GM12878 (cell line): ENCODE measurements at places on chromosomes 1 and 21. TPM values are rescaled to one million over a fixed set of nuclear protein-coding genes. Genes with fewer than 3 reads are reported as not detected.

Gene NUP210L
- polyA plus RNA-seq, result 0.08 TPM in 1 of 2 replicates, not detected in the other

Gene RRP1B
- polyA plus RNA-seq, result 47.0 and 49.6 TPM in 2 replicates

Gene VHLL
- not detected in 2 replicates for polyA plus RNA-seq

Gene RHCE
- 0.31 and 0.33 TPM in 2 replicates for polyA plus RNA-seq

Gene PERM1
- not detected in 2 replicates for polyA plus RNA-seq

Gene PGLYRP4
- 0.28 and 0.51 TPM in 2 replicates for polyA plus RNA-seq

Gene MSH4
- 0.06 and 0.09 TPM in 2 replicates for polyA plus RNA-seq

Gene TDRD5
- polyA plus RNA-seq, result not detected in 2 replicates

Gene LYPD8
- 0.26 TPM in 1 of 2 replicates, not detected in the other for polyA plus RNA-seq

Gene PLA2G2F
- polyA plus RNA-seq, result not detected in 2 replicates

Gene FOXO6
- polyA plus RNA-seq, result not detected in 2 replicates

Gene PROK1
- polyA plus RNA-seq, result not detected in 2 replicates

Gene PAFAH2
- 7.7 and 8.1 TPM in 2 replicates for polyA plus RNA-seq

Gene PIK3R3
- polyA plus RNA-seq, result 22.5 and 24.7 TPM in 2 replicates

Gene SPRR1A
- polyA plus RNA-seq, result not detected in 2 replicates

Gene CD247
- polyA plus RNA-seq, result 0.53 and 0.54 TPM in 2 replicates

Gene RRP1
- polyA plus RNA-seq, result 65.6 and 70.8 TPM in 2 replicates

Gene HDGF
- 59.3 and 81.9 TPM in 2 replicates for polyA plus RNA-seq

Gene CLDN19
- polyA plus RNA-seq, result not detected in 2 replicates

Gene TRAF3IP3
- polyA plus RNA-seq, result 113 and 115 TPM in 2 replicates

Gene BTG2
- 91.0 and 96.8 TPM in 2 replicates for polyA plus RNA-seq

Gene SWT1
- polyA plus RNA-seq, result 1.9 and 2.3 TPM in 2 replicates

Gene RALGPS2
- 0.13 and 0.43 TPM in 2 replicates for polyA plus RNA-seq

Gene NR0B2
- not detected in 2 replicates for polyA plus RNA-seq
